ENCODE measurements at places on chromosomes 12 and 14. TPM values are rescaled to one million over a fixed set of nuclear protein-coding genes. Genes with fewer than 3 reads are reported as not detected.

The ARHGEF25 gene
- total RNA-seq, result 5.3 TPM

The KLRK1 gene
- not detected for total RNA-seq

The IL31 gene
- not detected for total RNA-seq

The FZD10 gene
- not detected for total RNA-seq

The NTF3 gene
- not detected for total RNA-seq

The NUAK1 gene
- 68.6 TPM for total RNA-seq

The ASPG gene
- not detected for total RNA-seq

The ABCC9 gene
- under 0.01 TPM for total RNA-seq

The KRT79 gene
- total RNA-seq, result not detected

The CISTR gene
- not detected for total RNA-seq

The ASB2 gene
- not detected for total RNA-seq

The KRT6C gene
- total RNA-seq, result 0.07 TPM

The KCNK10 gene
- 0.13 TPM for total RNA-seq

The KRT72 gene
- total RNA-seq, result not detected

The MNAT1 gene
- 58.4 TPM for total RNA-seq

The ERBB3 gene
- 0.11 TPM for total RNA-seq

The SPTB gene
- total RNA-seq, result under 0.01 TPM

The AQP6 gene
- not detected for total RNA-seq

The LRCOL1 gene
- total RNA-seq, result not detected

The RNASE1 gene
- 75.5 TPM for total RNA-seq

The DIO3 gene
- total RNA-seq, result not detected

The SIVA1 gene
- 87.3 TPM for total RNA-seq

The FAM181A gene
- not detected for total RNA-seq

The PTCSC3 gene
- not detected for total RNA-seq

The LGR5 gene
- total RNA-seq, result not detected

The VSIG10 gene
- 26.2 TPM for total RNA-seq

The FAM222A gene
- 0.26 TPM for total RNA-seq

All from pulmonary artery endothelial cell (primary cell).